ENCODE measurements at places on chromosomes 4 and X.

GRCh38 chr4:73803213-73803612, 33.3 kb upstream of the CXCL6 start:
- no peak for DNase-seq

DNA sequence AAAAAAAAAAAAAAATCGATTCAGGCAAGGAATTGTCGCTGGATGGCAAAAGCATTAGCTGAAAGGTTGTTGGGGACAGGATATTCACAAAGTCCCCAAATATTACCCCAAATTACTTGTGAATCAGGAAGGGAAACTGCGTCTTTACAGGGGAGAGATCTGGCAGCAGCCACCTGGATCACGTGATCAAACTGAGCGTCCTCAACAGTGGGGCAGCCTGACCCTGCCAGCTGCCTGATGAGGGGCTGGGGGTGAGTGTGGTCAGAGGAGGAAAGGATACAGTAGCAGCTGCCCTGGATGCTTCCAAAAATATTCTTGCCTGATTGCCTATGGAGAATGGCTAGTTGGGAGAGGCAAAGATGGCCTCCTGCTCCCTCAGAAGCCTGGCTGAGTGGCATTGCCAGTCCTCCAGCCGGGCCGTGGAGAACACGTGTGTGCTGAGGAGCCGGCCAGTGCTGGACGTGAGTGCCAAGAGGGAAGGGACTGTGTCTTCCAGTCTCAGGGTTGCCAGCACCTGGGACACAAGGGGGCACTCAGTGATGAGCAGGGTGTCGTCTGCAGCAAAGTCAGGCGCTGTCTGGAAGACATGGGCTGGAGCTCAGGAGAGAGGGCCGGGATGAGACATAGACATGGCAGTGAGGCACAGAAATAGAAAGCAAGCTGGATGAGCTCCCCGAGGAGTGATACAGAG, 3.0 kb upstream of the LAGE3 start:
- DNase-seq: no peak

GRCh38 chrX:49761481-49761880, 65.7 kb upstream of the PAGE1 start:
- DNase-seq: peak; percentile 19

DNA sequence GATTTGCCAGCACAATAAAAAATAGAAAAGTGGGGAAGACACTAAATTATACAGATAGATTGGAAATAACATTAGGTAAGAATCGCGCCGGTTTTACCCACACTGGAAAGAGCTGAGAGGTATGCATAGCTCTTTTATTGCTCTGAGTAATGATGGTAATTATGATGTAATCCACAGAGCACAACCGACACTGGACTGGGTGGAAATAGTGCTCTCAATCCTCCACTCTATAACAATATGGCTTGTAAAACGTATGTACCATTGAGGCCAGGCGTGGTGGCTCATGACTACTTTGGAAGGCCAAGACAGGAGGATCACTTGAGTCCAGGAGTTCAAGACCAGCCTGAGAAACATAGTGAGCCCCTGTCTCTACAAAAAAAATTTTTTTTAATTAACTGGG, 104.3 kb upstream of the RAPGEF2 start:
- DNase-seq: no peak

- DNase-seq: no peak
Measured at GRCh38 chr4:97670703-97671269, 472.5 kb downstream of the STPG2 start.

DNA sequence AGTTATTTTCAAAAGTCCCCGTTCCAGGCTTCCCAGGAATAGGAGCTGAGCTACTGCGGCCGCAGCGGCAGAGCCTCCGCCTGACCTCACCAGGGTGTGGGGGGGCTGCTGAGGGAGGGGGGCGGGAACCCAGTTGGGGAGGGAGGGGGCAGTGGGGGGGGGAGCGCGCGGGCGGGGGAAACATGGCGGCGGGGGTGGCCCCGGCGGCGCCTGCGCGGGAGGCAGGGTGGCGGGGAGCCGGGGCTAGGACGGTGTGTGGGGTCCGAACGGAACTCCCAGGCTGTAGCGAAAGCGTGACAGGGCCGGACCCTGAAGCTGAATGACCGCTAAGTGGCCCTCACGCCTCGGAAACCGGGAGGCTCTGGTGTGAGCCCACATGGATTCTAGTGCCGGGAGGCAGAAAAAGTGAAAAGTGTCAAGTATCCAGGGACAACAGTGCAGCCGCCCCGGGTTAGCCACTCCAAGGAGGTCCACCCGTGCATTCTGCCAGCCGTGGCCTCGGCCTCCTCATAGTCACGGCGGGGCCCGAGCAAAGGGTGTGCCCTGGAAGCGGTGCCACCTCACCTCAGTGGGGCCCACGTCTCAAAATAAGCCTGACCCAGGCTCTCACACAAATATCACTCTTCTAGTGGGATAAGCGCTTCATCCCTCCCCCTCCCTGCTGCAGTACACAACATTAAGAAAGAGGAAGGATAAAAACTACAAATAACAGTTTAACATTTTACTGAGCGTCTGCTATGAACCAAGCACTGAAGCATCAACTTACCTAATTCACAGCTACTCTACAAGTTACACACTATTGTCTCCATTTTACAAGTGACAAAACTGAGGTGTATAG, at the start of gene KLHL13:
Gene KLHL13, minus strand, starts transcription at position 98 of the 838 bp plus-strand sequence. CDS start 88,337 bp downstream, outside the sequence.
- DNase-seq: peak; percentile 55

GRCh38 chrX:25721564-25721963, 416.6 kb upstream of the MAGEB18 start:
- no peak for DNase-seq

DNA sequence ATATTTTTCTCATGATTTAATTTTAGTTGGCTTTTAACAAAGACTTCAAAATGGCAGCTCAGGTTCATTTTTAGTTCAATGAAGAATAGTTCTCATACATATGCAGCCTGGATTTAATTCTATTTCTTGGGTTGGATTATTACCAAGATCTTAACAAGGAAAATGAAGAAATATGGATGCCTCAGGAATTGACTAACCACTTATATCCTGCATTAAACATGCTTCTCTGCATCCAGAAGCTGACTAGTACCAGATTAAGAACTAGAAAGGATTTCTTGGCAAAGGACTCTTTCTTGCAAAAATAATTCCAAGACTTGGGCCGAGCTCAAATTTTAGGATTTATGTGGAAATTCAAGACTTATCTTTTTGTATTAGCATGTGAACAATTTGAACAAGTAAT, 5.6 kb upstream of the KLHL2 start:
- no peak for DNase-seq

- DNase-seq: no peak
Measured at GRCh38 chr4:78581618-78582017, 30.0 kb downstream of the ANXA3 start.

DNA sequence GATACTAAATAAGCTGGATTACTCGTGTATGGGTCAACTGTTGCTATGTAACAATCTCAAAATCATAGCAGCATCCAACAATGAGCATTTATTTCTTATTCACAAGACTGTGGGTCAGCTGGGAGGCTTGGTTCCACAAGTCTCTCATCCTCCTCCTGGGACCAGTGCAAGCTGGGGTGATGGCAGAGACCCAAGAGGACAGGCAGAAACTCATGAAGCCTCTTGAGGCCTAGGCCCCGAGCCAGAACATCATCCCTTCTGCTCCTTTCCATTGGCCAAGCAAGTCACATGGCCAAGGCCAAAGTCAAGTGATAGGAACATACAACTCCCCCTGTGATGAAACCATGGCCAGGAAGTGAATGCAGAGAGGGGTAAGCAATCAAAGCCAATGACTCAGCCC, 422.1 kb downstream of the BCOR start:
- peak; percentile 41 for DNase-seq

DNA sequence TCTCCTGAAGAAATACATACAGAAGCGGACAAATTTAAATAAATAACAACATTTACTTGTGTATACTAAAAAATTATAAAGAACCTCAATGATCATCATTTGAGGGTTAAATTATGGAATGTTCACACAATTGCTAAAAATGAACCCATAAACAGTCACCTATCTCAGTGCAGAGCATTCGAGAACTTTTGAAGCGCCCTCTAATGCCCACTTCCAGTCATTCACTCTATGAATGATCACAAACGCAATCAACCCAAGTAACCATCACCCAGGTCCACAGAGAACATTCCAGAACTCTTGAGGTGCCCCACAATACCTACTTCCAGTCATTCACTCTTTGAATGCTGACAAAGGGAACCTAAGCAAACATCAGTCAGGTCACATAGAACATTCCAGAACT, 103.5 kb upstream of the PLAC1 start:
- peak; percentile 15 for DNase-seq

GRCh38 chr4:162056990-162057389, 106.8 kb downstream of the FSTL5 start:
- DNase-seq: no peak

- DNase-seq: peak; percentile 29
Measured at GRCh38 chrX:150958177-150958576, 25.0 kb upstream of the HMGB3 start.

DNA sequence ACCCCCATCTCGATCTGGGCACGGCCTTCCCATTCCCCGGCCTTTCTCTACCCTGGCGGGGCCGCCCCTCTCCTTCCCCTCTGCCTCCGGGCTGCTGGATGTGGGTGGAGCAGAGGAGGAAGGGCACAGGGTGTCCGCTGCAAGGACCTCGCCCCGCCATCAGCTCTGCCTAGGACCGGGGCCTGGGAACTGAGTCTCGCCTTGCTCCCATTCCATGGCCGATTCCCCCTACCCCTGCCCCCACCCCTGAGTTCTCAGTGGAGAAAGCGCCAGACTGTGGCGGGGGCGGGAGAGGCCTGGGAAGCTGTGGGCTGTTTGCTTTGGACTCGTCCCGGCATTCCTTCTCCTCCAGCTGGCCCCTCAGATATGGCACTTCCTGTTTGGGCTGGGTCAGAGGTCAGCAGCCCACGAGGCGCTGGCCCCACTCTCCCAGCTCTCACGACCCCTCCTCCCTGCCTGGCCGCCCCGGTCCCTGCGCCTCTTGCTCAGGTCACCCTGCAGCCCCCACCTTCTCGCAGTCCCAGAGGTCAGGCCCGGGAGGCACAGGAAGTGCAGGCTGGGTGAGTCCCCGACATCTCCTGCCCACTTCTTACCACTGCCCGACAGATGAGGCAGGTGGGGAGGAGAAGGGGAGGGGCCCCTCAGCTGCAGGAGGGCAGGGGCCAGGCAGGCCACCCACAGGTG, 6.4 kb upstream of the BGN start:
- DNase-seq: no peak

DNA sequence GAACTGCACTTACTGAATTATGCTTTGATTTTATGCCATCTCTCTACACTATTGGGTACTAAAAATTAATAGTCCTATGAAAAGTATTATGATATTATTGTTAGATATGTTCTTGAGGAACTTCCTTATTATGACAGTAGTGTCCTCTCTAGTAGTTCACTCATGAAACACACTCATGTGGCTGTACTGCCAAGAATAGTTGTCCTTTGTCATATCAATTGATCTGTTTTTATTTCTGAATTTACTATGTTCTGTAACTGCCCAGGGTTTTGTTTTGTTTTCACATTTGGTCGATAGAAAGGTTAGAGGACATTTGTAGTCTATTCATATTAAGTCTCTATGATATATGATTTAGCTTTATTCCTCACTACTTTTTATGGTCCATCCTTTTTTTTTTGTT, 215.2 kb downstream of the PPARGC1A start:
- DNase-seq: no peak

DNA sequence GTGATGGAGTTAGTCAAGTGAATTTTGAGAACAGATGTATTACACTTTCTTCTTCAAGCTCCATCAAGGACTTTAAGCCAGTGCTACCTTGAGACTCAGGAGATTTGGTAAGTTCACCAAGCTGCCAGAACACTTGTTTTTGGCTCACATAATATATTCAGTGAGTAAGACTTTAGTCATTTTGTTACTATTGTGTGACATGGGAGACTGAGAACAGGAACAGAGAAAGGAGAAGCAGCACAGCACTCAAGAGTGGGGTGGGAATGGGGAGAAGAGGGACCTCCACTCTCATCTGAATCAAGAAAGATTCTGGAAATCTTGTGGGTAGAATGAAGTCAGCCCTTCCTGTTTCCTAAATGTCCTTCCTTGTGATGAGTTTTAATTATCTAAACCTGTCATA, 87.3 kb upstream of the TET2 start:
- no peak for DNase-seq

DNA sequence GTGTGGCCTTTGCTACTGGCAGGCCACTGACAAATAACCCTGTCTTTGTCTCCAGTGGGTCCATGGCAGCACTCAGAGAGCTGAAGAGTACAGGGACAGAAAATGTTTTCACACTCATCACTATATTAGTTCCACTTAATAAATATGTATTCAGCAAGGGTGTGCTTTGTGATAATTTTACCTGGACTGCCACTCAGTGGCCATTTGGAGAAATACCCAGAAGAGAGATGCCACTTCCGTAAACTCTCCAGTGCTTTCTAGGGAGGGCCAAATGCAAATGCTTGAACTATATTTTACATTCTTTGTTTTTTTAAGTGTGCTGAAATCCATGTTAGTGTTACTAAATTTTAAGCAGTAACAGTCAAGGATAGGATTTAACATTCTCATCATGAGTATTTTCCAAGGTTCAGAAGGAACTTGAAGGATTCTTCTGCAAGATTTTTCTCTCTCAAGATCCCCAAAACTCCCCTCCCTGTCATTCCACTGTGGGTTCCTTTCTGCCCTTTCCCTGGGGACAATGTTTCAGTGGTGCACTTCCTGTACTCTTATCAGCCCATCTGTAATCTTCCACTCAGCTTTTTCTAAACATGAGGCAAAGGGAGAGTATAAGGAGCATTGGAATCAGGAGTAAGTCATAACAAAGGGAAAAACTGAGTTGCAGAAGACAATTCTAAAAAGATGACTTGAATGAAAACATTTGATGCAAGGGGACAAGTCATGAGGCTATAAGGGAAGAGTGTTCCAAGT, 46.0 kb downstream of the TFDP3 start:
- DNase-seq: peak; percentile 5

DNA sequence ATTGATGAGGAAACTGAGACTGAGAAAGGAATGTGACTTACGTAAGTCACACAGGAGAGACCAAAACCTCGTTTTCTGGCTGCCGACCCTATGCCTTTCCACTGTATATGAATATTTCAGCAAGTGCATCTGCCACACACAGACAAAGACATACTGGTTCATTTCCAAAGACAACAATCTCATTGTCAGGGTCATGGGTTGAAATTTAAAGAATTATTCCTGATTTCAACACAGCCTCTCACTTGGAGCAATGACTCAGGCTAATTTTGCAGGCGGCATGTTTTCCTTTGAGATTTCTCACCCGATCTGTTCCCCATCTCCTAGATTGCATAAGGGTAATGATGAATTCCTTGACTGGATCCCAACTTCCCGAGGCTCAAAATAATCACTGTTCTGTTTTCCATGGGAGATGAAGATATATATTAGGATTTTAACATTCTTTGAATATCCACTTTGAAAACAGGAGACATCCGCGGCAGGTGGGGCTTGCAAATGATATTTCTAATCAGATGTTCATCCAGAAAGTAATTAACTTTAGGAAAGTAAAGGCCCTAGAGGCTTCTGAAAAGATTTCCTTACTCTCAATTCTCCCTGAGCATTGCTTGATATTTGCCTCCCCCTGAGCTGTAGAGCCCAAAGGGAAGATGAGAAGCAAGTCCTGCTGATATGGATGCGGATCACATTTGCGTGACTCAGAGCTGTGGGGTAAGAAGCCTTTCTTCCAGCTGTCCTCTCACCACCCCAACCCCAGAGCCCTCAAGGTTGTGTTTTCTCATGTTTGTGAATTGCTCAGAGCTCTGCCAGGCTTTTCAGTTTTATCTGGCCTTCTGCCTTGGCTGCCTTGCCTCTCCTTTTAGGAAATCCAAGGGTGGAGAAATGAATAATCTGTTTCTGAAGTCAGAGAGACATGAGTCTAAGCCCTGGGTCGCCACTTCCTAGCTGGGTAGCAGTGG, 361.1 kb upstream of the BOD1L1 start:
- no peak for DNase-seq

Data from body of pancreas (tissue), 4 donors.